ENCODE measurements at places on chromosomes 12 and 14. TPM values are rescaled to one million over a fixed set of nuclear protein-coding genes. Genes with fewer than 3 reads are reported as not detected.

Gene ADGRD1
- total RNA-seq, result not detected

DNA sequence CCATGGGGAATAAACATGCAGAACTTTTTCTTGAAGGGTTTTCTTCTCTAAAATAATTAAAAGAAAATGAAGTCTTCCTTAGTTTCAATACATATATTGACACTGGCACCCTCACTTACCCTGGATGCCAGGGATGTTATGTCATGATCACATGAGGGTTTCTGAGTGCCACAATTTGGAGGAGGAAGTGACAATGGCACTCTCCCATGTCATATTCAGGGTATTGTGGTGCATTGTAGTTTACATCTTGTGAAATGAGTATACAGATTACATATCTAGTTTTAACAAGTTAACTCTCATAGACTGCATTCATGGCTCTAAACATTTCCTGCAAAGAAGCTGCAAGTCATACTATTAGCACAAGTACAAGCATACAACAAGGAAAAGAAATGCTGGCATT is 37.7 kb downstream of the CCDC177 start:
- no peaks in the 10 kb centered on the region for H3K4me1 ChIP-seq
- peaks cover 51% of the 10 kb centered on the region for H3K27me3 ChIP-seq
- H3K4me3 ChIP-seq, result no peak overlapping the region
- no peak for DNase-seq
- no peaks in the 10 kb centered on the region for H3K36me3 ChIP-seq
- no peak overlapping the region for H3K27ac ChIP-seq

DNA sequence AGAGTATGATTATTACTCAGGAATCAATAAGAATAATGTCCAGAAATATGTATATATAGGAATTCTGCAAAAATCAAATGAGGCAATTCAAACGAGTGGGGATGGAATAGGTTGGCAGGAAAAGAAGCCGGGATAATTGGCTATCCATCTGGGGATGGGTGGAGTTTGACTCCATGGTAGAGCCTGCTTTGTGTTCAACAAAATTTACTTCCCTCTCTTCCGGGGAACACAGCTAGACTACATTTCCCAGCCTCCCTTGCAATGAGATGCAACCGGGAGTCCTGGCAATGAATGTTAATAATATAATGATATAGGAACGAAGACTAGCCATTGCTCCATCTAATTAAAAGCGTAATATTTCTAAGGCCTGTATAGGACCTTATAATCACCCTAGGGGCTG is 146.6 kb downstream of the EFCAB11 start:
- DNase-seq, result no peak
- H3K4me1 ChIP-seq, result no peaks in the 10 kb centered on the region
- H3K27ac ChIP-seq, result no peak overlapping the region
- no peaks in the 10 kb centered on the region for H3K36me3 ChIP-seq
- H3K4me3 ChIP-seq, result no peak overlapping the region
- H3K27me3 ChIP-seq, result no peaks in the 10 kb centered on the region

Gene RPL10L
- not detected for total RNA-seq

DNA sequence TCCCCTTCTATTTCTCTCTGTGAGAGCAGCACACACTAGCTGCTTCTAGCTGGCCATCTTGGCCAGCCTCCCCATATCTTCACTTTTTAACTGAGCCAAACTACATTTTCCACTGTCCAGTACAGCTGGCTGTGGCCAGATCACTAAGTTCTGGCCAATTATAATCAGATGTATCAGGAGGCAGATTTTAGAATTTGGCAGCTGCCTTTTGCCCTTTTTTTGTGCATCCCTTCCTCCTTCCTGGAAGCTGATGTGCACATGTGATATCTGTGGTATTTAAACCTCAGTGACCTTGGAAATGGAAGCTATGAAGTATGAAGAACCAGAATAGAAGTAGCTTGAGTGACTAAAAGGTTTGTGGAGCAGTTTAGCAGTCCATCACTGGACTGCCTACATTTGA is 49.8 kb upstream of the ANO6 start:
- no peak overlapping the region for H3K4me3 ChIP-seq
- no peaks in the 10 kb centered on the region for H3K36me3 ChIP-seq
- no peak for DNase-seq
- H3K27ac ChIP-seq, result no peak overlapping the region

Gene SRGAP1
- total RNA-seq, result 0.18 TPM

GRCh38 chr12:49962861-49963765 is 1.4 kb downstream of the AQP5 start:
- no peak overlapping the region for H3K27ac ChIP-seq
- no peaks in the 10 kb centered on the region for H3K36me3 ChIP-seq
- peaks cover 5% of the 10 kb centered on the region for H3K4me1 ChIP-seq

GRCh38 chr14:33710273-33710672 is 240.6 kb downstream of the EGLN3 start:
- peaks cover 3% of the 10 kb centered on the region for H3K27me3 ChIP-seq
- no peak for DNase-seq
- H3K36me3 ChIP-seq, result no peaks in the 10 kb centered on the region
- H3K4me3 ChIP-seq, result no peak overlapping the region

DNA sequence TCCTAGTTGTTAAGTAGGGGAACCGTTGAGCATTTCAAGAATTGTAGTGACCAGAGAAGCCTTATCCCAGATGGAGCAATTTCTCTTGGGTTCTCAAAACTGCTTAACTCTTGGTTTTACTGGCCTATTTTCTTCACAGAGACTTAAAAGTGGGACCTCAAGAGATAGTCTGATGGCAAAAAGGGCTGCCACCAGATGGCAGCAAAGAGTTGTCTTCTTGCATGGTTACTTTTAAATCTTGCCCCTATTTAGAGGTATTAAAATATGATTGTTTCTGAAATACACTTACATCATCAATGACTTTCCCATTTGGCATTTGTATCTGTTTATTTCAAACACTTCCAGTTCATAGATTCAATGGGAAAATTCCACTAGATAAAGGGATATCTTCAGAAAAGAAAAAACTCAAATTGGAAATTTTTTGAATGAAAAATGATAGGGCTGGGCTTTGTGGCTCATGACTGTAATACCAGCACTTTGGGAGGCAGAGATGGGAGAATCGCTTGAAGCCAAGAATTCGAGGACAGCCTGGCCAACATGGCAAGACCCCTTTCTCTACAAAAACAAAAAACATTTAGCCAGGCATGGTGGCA is 69.9 kb upstream of the CNTN1 start:
- H3K4me1 ChIP-seq, result no peaks in the 10 kb centered on the region
- no peaks in the 10 kb centered on the region for H3K36me3 ChIP-seq
- H3K27me3 ChIP-seq, result no peaks in the 10 kb centered on the region
- no peak overlapping the region for H3K4me3 ChIP-seq
- peak; percentile 12 for DNase-seq

DNA sequence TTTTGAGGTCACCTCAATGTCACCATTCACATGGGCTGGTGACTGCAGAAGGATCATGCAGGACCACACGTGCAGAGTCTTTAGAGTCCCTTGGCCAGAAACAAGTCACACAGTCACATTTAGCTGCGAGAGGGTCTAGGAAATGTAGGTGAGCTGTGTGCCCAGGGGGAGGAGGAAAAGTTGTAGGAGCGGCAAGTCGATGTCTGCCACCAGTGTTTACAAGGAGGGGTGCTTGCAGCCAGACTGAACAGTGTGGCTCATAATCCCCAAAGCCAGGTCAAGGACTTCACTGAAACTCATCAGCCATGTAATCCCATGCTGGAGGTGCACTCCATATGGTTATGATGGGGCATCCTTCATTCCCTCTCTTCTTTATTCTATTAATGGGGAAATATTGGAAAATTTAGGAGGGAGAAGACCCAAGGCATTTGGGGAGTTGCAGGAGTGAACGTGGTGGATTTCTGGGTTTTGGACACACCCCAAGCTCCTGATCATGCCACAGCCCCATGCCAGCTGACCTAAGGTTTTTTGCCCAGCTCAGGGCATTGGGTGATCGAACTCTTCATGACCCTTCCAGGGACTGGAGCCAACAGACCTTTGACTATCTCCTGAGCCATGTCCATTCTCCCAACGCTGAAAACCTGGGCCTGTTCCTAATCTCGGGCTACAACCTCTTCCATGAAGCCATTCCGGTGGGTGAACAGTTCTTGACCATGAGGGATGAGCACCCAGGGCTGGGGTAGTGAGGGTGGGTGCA is 7.2 kb downstream of the DAO start:
- no peak overlapping the region for H3K27ac ChIP-seq
- no peak for DNase-seq
- no peak overlapping the region for H3K4me3 ChIP-seq
- no peaks in the 10 kb centered on the region for H3K36me3 ChIP-seq

GRCh38 chr12:6377667-6377994 is 2.3 kb upstream of the SCNN1A start:
- DNase-seq, result no peak
- no peaks in the 10 kb centered on the region for H3K36me3 ChIP-seq
- H3K27me3 ChIP-seq, result peaks cover 5% of the 10 kb centered on the region
- H3K4me1 ChIP-seq, result peaks cover 29% of the 10 kb centered on the region
- peak overlapping the region; percentile 77 for H3K4me3 ChIP-seq

Gene MUCL1
- not detected for total RNA-seq

Gene HEBP1
- total RNA-seq, result 21.0 TPM

DNA sequence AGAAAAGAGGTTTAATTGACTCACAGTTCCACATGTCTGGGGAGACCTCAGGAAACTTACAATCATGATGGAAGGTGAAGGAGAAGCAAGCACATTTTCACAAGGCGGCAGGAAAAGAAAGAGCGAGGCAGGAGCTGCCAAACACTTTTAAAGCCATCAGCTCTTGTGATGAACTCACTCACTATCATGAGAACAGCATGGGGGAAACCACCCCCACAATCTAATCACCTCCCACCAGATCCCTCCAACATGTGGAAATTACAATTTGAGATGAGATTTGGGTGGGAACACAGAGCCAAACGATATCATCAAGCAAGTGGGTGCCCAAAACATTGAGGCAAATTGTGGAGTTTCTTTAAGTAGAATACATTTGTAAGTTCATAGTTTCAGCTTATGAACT is 957.7 kb downstream of the DIO2 start:
- H3K4me3 ChIP-seq, result no peak overlapping the region
- H3K27me3 ChIP-seq, result peaks cover 3% of the 10 kb centered on the region
- no peak for DNase-seq
- H3K27ac ChIP-seq, result no peak overlapping the region
- H3K36me3 ChIP-seq, result no peaks in the 10 kb centered on the region
- H3K4me1 ChIP-seq, result no peaks in the 10 kb centered on the region

- no peaks in the 10 kb centered on the region for H3K27me3 ChIP-seq
- DNase-seq, result no peak
- H3K27ac ChIP-seq, result no peak overlapping the region
- no peaks in the 10 kb centered on the region for H3K4me1 ChIP-seq
- H3K36me3 ChIP-seq, result no peaks in the 10 kb centered on the region
- no peak overlapping the region for H3K4me3 ChIP-seq
These were observed 5.4 kb upstream of the AMN start for GRCh38 chr14:102917056-102917385.

DNA sequence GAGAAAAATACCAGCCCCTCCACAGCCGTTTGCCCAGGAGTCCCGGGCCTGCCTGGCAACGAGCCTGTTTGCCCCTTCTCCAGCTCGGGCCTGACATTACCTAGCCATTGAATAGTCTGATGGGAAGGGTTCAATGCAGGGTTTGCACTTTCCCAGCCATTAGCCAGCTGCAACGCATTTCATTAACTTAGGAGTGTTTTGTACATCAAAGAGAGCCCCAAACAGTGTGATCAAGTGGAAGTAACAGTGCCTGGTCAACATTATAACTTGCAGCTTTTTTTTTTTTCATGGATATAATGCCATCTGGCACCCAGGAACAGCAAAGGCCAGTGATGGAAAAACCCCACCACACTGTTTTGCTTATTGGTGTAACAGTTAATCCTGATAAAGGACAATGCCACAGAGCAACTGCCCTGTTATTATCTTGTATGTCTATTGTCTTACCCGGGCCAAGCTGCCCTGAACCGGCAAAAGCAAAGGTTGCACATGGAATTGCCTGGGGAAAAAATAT is 38.0 kb downstream of the BTG1 start:
- H3K4me1 ChIP-seq, result peaks cover 67% of the 10 kb centered on the region
- H3K4me3 ChIP-seq, result no peak overlapping the region
- H3K36me3 ChIP-seq, result peaks cover 10% of the 10 kb centered on the region
- DNase-seq, result no peak
- peak overlapping the region; percentile 9 for H3K27ac ChIP-seq

DNA sequence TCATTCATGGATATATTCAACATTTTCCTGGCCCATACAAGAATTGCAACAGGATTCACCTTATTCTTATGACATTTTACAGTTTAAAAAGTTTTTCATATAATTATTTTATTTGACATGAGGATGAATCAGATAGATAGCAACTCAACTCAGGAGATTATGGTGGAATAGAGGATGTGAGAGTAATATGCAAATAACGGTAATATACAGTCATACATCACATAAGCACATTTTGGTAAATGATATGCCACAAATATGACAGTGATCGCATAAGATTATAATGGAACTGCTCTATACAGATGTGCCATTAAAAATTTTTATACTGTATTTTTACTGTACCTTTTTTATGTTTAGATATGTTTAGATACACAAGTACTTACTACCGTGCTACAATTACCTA is 24.1 kb upstream of the CRADD start:
- peaks cover 2% of the 10 kb centered on the region for H3K36me3 ChIP-seq
- H3K27ac ChIP-seq, result no peak overlapping the region
- no peaks in the 10 kb centered on the region for H3K27me3 ChIP-seq
- H3K4me1 ChIP-seq, result no peaks in the 10 kb centered on the region

Gene TBC1D30
- 1.7 TPM for total RNA-seq

DNA sequence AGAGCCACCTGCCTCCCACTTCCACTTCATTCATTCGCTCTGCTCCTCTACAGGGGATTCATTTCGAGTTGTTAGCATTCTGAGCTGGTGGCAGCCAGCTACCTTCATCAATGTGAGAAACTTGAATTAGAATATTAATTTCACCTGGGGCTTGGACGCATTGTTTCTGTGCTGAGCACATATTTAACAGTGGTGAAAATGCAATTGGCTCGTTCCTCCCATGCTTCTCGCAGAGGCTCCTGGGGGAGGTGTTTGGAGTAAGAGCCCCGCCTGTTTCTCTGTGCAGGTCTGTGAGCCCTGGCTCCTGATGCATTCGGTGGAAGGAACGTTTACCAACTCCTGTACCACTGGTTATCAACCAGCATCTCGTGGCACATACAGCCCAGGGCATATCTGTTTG is 141.5 kb downstream of the AACS start:
- H3K4me3 ChIP-seq, result no peak overlapping the region
- no peak for DNase-seq
- H3K27ac ChIP-seq, result no peak overlapping the region
- no peaks in the 10 kb centered on the region for H3K4me1 ChIP-seq
- peaks cover 29% of the 10 kb centered on the region for H3K27me3 ChIP-seq

Gene BCL7A
- 6.7 TPM for total RNA-seq

- H3K4me1 ChIP-seq, result no peaks in the 10 kb centered on the region
- no peak overlapping the region for H3K27ac ChIP-seq
- H3K27me3 ChIP-seq, result no peaks in the 10 kb centered on the region
- no peaks in the 10 kb centered on the region for H3K36me3 ChIP-seq
- no peak overlapping the region for H3K4me3 ChIP-seq
- DNase-seq, result no peak
These were observed 589.5 kb upstream of the TBX3 start for GRCh38 chr12:115273456-115273855.

Measured in activated naive CD8-positive, alpha-beta T cell treated with anti-CD3 and anti-CD28 coated beads for 36 hours (primary cell).